Ovary (tissue), 10 donors: ENCODE measurements at places on chromosomes 4 and X. TPM values are rescaled to one million over a fixed set of nuclear protein-coding genes. Genes with fewer than 3 reads are reported as not detected.

Gene JCHAIN
- 2.9 TPM for total RNA-seq

- DNase-seq, result no peak
These were observed 14.1 kb downstream of the LRIT3 start for GRCh38 chr4:109861916-109862511.

DNA sequence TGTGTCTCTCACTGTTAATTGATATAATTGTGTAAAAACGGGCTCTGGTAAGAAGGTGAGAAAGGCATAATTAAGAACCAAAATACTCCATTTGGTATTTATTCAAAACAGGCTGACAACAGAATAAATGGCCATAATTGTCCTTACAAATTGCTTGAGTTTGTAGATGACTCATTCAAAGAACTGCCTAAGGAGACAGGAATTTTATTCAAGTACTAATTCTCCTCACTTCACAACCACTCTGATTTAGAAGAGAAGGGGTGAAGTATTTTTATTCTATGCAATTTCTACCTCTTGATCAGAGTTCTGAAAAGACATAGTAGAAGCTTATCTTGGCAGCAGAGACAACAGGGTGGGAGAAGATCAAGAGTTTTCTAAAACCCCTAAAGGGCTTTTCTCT lies 43.1 kb downstream of the ATP11C start:
- DNase-seq, result no peak

DNA sequence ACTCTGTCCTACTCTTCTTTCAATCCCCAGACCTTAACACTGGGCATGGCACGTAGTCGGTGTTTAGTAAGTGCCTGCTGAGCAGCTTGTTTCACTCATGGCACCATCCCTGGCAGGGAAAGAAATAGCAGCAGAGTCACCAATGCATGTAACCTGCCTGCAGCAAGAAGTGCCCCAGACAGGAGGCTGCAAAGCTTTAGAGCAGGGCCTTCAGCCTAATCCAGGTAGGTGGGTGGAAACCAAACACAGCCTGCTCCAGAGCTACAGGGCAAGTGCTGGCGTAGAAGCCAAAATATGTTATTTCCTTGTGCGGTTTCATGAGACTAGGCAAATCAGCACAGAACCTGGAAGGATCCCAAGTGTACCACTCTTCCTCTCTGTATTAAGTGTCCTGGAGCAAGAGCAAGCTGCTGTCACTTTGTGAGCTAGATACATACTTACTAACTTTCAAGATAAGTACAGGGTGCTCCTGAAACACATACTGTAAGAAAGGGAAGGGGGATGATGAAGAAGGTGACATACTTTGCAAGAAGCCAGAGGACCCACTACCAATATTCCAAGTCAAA lies 5.5 kb downstream of the PROM1 start:
- no peak for DNase-seq

- no peak for DNase-seq
These were observed 942 bp upstream of the L1CAM start for GRCh38 chrX:153886915-153887314.

DNA sequence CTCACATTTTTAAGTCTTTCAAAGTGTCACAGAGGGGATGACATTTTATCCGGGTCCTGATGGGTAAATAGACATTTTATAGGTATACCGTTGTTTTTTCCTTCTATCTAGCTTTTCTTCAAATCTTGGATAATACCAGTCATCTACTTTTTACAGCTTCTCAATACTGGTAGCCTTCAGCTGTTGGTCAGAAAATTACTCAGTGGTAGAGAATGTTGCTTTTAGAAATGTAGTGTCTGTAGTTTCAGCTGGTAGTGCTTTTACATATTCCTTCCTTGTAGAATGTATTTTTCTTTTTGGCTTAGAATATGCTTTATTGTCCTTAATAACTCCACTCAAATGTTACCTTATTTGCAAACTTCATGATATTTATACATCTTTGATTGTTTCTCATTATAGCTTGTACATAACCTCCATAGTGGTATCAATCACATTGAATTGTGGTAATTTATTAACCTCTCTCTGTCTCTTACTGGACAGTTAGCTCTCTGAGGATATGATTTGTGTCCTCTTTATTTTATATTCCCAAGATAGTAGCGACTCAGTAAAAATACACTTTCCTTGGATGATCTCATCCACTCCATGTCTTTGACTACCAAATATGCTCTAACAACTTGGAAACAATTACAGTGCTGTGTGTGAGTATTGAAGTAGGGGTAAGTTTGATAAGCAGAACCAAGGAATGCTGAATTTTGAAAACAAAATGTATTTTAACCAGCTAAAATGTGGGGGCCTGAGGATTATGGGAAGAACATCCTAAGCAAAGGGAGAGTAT lies 53.8 kb downstream of the RAP1GDS1 start:
- no peak for DNase-seq
